ENCODE measurements at places on chromosomes 12 and 14. TPM values are rescaled to one million over a fixed set of nuclear protein-coding genes. Genes with fewer than 3 reads are reported as not detected.

ZNF839 gene
- total RNA-seq: 9.4 TPM

CRACR2A gene
- total RNA-seq: 3.0 TPM

NKX2-1 gene
- total RNA-seq: not detected

OAS1 gene
- total RNA-seq: not detected

ZFYVE1 gene
- 12.5 TPM for total RNA-seq

CLEC2A gene
- 3.7 TPM for total RNA-seq

OR4K5 gene
- not detected for total RNA-seq

CMTM5 gene
- not detected for total RNA-seq

PRICKLE1 gene
- 26.1 TPM for total RNA-seq

Measured in H1 (cell line).